ENCODE measurements at places on chromosomes 1 and 21.

GRCh38 chr1:206116191-206116872, 856 bp downstream of the AVPR1B start:
- H3K27me3 ChIP-seq: no peaks in the 10 kb centered on the region
- no peak overlapping the region for H3K27ac ChIP-seq
- no peak for DNase-seq
- H3K36me3 ChIP-seq: no peaks in the 10 kb centered on the region

DNA sequence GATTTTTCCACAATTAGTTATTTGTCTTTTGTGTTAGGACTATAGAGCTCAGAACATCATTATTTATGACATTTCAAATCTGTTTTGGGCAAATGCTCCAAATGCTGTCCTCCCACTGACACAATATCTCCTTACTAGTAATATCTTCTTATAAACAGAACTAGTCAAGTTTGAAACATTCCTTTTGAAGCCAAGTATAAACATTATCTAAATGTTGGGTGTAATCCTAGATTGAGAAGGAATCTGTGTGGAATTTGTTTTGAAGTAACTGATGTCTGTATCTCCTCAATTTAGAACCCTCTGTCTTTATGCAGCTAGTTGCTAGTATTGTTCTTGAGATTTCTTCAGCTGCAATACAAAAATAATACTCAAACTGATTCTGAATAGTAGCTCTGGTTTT, 28.5 kb upstream of the PAXBP1 start:
- H3K36me3 ChIP-seq: no peaks in the 10 kb centered on the region
- H3K4me3 ChIP-seq: no peak overlapping the region
- no peak for DNase-seq
- H3K27ac ChIP-seq: no peak overlapping the region

- no peak for DNase-seq
- no peaks in the 10 kb centered on the region for H3K36me3 ChIP-seq
- no peak overlapping the region for H3K27ac ChIP-seq
- H3K4me1 ChIP-seq: peaks cover 3% of the 10 kb centered on the region
Observed at GRCh38 chr1:169945181-169945580, 51.5 kb upstream of the SCYL3 start.

DNA sequence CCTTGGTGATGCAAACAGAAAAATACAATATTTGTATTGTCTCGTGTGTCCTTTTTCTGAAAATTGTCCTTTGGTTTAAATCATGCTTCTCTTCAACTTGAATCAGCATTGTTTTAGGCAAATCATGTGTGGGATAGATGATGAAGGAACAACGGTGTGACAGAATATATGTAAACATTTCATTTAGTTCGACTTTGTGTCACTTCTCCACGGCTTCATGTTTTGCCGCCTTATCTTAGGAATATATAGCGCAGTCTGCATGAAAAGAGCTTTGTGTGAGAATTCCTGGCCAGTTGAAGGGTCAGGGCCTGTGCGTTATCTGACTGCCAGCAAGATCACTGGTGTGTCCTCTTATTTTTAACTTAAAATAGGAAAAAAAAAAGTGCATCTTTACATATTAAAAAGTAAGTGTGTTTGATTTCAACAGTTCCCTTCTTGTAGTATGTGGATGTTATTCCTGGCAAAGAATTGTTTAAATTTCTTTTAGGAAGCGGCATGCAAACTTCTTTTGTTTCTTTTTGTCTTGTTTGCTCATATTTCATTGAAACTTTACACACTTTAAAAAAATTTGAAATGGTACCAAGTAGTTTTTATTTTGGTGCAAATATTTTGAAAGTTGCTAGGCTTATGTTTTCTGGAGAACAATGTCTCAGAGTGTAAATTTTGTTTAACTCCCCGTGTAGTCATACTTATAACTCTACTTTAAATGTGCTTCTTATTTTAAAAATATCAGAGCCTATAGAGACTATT, 465.2 kb downstream of the USP25 start:
- H3K4me3 ChIP-seq: peak overlapping the region; percentile 63
- no peaks in the 10 kb centered on the region for H3K4me1 ChIP-seq
- H3K36me3 ChIP-seq: no peaks in the 10 kb centered on the region

GRCh38 chr1:10189659-10190058, 20.7 kb upstream of the KIF1B start:
- H3K4me1 ChIP-seq: no peaks in the 10 kb centered on the region
- H3K27me3 ChIP-seq: no peaks in the 10 kb centered on the region
- H3K36me3 ChIP-seq: no peaks in the 10 kb centered on the region
- no peak overlapping the region for H3K4me3 ChIP-seq

DNA sequence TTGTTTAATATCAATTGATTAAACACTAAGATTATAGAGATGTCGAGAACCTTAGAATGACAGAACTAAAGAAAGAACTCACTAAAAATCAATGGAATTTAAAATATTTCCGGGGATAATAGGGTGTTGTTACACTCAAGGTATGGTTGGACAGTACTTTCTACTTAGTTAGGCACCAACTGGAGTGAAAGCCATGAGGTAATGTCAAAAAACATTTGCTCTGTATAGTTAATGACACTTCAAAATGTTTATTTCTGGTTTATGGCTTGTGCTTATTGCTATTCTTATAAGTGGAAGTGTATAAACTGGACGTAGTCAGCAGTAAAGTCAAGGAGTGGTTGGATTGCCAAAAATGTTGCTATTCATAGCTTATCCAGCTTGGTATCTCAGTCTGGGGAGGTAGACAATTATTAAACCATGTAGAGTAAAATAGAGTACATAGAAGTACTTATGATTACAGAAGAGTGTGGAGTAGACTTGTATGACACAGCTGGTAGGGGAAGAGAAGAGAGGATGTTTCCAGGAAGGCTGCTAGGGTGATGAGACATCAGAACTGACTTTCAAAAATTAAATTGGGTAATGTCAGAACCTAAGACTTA, 56.5 kb upstream of the BMP8A start:
- peak overlapping the region; percentile 30 for H3K27ac ChIP-seq
- peaks cover 3% of the 10 kb centered on the region for H3K4me1 ChIP-seq
- H3K36me3 ChIP-seq: peaks cover 66% of the 10 kb centered on the region
- no peak for DNase-seq
- H3K4me3 ChIP-seq: no peak overlapping the region

GRCh38 chr1:53172426-53173128, 24.0 kb upstream of the CPT2 start:
- H3K36me3 ChIP-seq: no peaks in the 10 kb centered on the region
- H3K4me3 ChIP-seq: no peak overlapping the region
- H3K4me1 ChIP-seq: peaks cover 15% of the 10 kb centered on the region
- H3K27ac ChIP-seq: no peak overlapping the region

GRCh38 chr1:1677718-1678580, 14.6 kb downstream of the SLC35E2B start:
- H3K36me3 ChIP-seq: no peaks in the 10 kb centered on the region
- no peak overlapping the region for H3K27ac ChIP-seq
- no peaks in the 10 kb centered on the region for H3K27me3 ChIP-seq
- DNase-seq: no peak

DNA sequence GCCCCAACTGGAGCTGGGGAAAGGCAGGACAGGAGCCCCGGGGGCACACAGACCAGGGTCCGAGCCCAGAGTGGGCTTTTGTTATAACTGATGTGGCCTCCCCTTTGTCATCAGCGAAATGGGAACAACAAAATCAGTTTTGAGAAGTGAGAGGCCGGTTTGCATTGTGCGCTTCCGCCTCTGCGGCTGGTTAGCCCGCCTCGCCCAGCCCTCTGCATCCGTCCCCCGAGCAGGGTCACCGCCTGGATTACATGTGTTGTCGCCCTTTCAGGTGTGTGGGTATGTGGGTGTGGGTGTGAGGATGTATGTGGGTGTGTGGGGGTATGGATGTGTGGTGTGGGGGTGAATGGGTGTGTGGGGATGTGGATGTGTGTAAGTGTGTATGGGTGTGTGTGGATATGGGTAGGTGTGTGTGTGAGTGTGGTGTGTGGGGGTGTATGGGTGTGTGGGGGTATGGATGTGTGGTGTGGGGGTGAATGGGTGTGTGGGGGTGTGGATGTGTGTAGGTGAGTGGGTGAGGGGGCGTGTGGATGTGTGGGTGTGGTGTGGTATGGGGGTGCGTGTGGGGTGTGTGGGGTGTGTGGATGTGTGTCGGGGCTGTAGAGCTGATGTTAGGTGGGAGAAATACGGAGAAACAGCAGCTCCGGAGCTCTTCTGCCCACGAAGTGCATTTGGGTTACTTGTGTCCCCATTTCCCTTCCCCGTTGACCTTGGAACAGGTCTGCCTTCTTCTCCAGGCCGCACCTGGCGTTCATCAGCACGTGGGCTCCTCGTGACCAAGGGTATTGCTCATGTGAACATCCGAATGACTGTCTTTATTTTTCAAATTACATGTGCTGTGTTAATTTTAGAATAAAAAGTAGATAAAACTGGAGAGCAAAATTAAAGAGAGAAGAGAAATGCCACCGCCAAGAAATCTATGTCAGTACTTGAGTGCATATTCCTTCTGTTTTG, 67.6 kb downstream of the FHAD1 start:
- DNase-seq: no peak
- no peak overlapping the region for H3K27ac ChIP-seq
- H3K4me1 ChIP-seq: no peaks in the 10 kb centered on the region
- no peak overlapping the region for H3K4me3 ChIP-seq

GRCh38 chr1:228231189-228231588, 23.3 kb downstream of the OBSCN start:
- no peaks in the 10 kb centered on the region for H3K4me1 ChIP-seq
- no peak for DNase-seq
- no peaks in the 10 kb centered on the region for H3K36me3 ChIP-seq
- H3K27ac ChIP-seq: no peak overlapping the region
- no peak overlapping the region for H3K4me3 ChIP-seq

- H3K4me1 ChIP-seq: no peaks in the 10 kb centered on the region
- no peak overlapping the region for H3K27ac ChIP-seq
- no peaks in the 10 kb centered on the region for H3K27me3 ChIP-seq
- H3K4me3 ChIP-seq: no peak overlapping the region
- H3K36me3 ChIP-seq: no peaks in the 10 kb centered on the region
Observed at GRCh38 chr1:105172788-105173187, 1423.1 kb downstream of the AMY1C start.

All from ascending aorta (tissue), 2 donors.